ENCODE measurements at places on chromosomes 1 and 21. TPM values are rescaled to one million over a fixed set of nuclear protein-coding genes. Genes with fewer than 3 reads are reported as not detected.

The OR2W3 gene
- not detected for polyA plus RNA-seq

The OLIG1 gene
- polyA plus RNA-seq, result not detected

The DCST2 gene
- 0.65 TPM for polyA plus RNA-seq

The HPCAL4 gene
- 0.69 TPM for polyA plus RNA-seq

The C1orf198 gene
- 23.1 TPM for polyA plus RNA-seq

The KIF1B gene
- 25.0 TPM for polyA plus RNA-seq

GRCh38 chr1:162944974-162945674, 84.1 kb upstream of the CCDC190 start:
- DNase-seq, result no peak

DNA sequence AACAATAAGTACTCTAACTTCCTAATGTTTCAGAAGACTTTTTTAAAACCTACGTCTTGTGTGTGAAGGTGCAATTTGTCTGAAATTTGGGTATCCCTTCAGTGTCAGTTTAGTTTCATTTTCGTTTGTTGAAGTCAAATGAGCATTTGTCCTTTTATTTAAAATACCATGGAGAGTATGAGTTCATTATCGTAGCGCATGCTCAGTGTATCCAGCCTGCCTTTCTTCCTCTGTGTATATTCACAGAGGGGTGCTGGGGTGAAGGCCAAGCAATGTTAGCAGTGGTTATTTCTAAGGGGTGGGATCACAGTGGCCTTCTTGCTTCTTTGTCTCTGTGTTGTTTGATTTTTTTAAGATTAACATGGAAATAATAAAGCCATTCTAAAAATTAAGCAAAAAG, 43.2 kb downstream of the CNN3 start:
- no peak for DNase-seq

- peak; percentile 57 for DNase-seq
Observed at GRCh38 chr1:87833166-87833565, 504.5 kb downstream of the LMO4 start.

DNA sequence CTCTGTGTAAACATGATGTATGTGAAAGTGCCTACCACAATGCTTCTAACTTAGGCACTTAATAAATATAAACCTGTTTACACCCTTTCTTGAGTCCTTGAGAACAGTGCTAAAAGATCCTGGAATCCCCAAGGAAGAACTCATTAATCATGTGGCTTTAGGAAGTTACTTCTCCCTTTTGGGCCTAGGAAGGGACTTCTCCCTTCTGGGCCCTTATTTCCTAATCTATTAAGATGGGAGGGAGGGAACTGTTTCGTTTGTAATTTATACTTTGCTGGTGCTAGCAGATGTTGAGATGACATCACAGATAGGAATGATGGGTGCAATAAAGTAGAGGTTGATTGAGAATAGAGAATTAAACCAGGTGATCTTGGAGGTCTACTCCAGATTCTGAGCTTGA, 1.2 kb downstream of the BTF3L4 start:
- DNase-seq, result no peak

- DNase-seq, result no peak
Observed at GRCh38 chr1:44621841-44622286, 52.4 kb downstream of the TMEM53 start.

DNA sequence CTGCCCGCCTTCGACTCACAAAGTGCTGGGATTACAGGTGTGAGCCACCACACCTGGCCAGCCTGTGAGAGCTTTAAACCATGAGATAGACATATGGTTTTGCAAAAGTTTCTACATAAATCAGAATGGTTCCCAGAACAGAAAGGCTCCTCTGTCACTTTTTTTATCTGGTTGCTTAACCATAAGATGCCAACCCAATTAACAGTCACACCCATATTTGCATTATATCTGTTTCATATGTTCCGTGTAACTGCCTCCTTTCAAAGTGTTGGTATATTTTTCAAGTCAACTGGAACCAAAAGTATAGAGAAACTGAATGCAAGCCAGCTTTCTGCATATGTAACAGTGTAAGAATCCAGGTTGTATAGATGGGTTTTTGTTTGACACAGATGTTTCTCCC, 23.7 kb upstream of the RCC1 start:
- DNase-seq, result no peak

DNA sequence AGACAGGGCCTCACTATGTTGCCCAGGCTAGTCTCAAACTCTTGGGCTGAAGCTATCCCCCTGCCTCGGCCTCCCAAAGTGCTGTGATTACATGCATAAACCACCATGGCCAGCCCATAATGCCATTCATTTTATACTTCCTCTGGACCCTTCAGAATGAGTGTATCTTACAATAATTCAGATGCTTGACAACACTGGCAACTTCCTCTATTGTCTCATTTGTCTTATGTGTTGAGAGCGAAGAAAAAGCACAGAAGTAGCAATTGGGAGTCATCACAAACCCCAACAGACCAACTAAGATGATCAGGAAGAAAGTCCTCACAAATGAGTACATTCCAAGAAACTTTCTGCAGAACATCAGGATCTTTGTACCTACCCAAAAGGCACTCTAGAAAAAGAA, 191.9 kb downstream of the RERE start:
- no peak for DNase-seq

Measured in heart left ventricle (tissue), 16 donors.